ENCODE measurements at places on chromosomes 2 and 18. TPM values are rescaled to one million over a fixed set of nuclear protein-coding genes. Genes with fewer than 3 reads are reported as not detected.
A peak's percentile ranks its signal among the peaks of the same experiment; 100 is the strongest.

- peak overlapping the region; percentile 71 for H3K27ac ChIP-seq
- H3K4me1 ChIP-seq, result peaks cover 78% of the 10 kb centered on the region
- H3K36me3 ChIP-seq, result peaks cover 19% of the 10 kb centered on the region
- DNase-seq, result no peak
Measured at GRCh38 chr2:150476809-150477302, 10.6 kb downstream of the RND3 start.

The POTEI gene
- total RNA-seq, result 0.92 TPM

The LONRF2 gene
- total RNA-seq, result 12.9 TPM

The PLEKHA3 gene
- 30.5 TPM for total RNA-seq

DNA sequence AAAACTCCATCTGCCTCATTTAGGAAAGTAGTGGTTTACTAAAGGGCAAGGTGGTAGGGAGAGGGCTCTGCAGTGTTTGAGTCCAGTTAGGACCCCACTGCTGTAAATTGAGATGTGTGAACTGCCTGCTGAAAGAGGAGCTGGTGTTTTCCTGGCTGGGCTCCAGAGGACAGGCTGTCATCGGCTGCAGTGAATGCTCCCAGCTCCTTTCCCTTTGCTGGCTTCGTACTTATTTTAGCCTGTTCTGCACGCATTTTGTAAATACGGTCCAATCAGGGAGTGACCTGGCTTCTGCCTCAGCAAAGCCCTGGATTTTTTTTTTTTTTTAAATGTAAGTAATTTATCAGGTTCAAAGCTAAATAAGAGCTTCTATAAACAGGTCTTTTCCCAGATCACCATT is 37.5 kb downstream of the SLC4A3 start:
- no peak for DNase-seq
- no peak overlapping the region for H3K27ac ChIP-seq
- no peak overlapping the region for H3K4me3 ChIP-seq
- no peaks in the 10 kb centered on the region for H3K36me3 ChIP-seq
- no peaks in the 10 kb centered on the region for H3K27me3 ChIP-seq

The CGREF1 gene
- total RNA-seq, result 10.1 TPM

GRCh38 chr2:39618736-39619135 is 47.0 kb upstream of the TMEM178A start:
- H3K27ac ChIP-seq, result no peak overlapping the region
- DNase-seq, result no peak
- no peaks in the 10 kb centered on the region for H3K4me1 ChIP-seq

The CAPN14 gene
- 0.05 TPM for total RNA-seq

DNA sequence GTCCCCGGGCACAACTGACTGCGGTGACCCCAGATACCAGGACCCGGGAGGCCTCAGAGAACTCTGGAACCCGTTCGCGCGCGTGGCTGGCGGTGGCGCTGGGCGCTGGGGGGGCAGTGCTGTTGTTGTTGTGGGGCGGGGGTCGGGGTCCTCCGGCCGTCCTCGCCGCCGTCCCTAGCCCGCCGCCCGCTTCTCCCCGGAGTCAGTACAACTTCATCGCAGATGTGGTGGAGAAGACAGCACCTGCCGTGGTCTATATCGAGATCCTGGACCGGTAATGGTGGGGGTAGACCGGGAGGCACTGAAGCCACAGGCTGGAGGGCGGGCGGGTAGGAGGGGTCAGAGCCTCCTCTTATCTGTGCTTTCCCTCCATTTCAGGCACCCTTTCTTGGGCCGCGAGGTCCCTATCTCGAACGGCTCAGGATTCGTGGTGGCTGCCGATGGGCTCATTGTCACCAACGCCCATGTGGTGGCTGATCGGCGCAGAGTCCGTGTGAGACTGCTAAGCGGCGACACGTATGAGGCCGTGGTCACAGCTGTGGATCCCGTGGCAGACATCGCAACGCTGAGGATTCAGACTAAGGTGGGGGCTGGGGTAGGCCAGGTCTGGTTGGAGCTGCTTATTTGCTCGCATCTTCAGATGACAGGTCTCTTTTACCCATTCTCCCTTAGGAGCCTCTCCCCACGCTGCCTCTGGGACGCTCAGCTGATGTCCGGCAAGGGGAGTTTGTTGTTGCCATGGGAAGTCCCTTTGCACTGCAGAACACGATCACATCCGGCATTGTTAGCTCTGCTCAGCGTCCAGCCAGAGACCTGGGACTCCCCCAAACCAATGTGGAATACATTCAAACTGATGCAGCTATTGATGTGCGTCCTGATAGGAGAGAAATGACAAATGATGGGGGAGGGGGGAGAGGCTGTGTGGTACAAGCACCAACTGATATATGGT is 780 bp downstream of the HTRA2 start:
- peak overlapping the region; percentile 82 for H3K4me3 ChIP-seq
- H3K4me1 ChIP-seq, result peaks cover 6% of the 10 kb centered on the region
- H3K27me3 ChIP-seq, result no peaks in the 10 kb centered on the region
- peak overlapping the region; percentile 79 for H3K27ac ChIP-seq

GRCh38 chr18:40380686-40381439 is 1574.2 kb upstream of the PIK3C3 start:
- no peaks in the 10 kb centered on the region for H3K4me1 ChIP-seq
- no peak overlapping the region for H3K27ac ChIP-seq

The KIF1A gene
- 132 TPM for total RNA-seq

DNA sequence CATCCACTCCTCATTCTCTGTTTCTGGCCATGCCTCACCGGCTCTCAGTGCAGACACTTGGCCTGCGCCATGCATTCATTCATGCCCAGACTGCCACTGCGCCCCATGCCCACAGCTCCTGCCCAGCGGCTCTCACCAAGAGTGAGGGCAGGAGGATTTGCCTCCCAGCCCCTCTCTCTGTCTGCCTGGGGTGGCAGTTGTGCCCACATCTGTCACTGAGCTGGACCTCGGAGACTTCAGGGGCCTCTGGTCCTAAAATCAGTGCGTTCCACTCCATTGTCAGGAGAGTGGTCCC is 75.1 kb downstream of the CIB4 start:
- peaks cover 18% of the 10 kb centered on the region for H3K27me3 ChIP-seq
- no peak overlapping the region for H3K27ac ChIP-seq
- no peaks in the 10 kb centered on the region for H3K36me3 ChIP-seq
- no peak for DNase-seq
- H3K4me3 ChIP-seq, result no peak overlapping the region
- H3K4me1 ChIP-seq, result peaks cover 8% of the 10 kb centered on the region

DNA sequence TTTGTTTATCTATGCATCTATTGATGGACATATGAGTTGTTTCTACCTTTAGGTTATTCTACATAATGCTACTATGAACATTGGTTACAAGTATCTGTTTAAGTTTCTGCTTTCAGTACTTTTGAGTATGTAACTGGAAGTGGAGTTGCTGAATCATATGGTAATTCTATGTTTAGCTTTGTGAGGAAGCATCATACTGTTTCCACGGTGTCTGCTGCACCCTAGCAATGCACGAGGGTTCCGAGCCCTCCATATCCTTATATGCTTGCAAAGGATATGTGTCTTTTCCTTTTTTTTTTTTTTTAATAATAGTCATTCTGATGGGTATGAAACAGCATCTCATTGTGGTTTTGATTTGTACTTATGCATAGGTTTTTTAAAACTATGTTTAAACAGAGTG is 83.7 kb downstream of the FMNL2 start:
- no peak overlapping the region for H3K4me3 ChIP-seq
- H3K27me3 ChIP-seq, result no peaks in the 10 kb centered on the region
- no peak for DNase-seq
- no peak overlapping the region for H3K27ac ChIP-seq

The LBX2 gene
- total RNA-seq, result 9.6 TPM

- H3K4me1 ChIP-seq, result no peaks in the 10 kb centered on the region
- no peak overlapping the region for H3K4me3 ChIP-seq
- no peaks in the 10 kb centered on the region for H3K36me3 ChIP-seq
- peaks cover 3% of the 10 kb centered on the region for H3K27me3 ChIP-seq
Measured at GRCh38 chr2:121104721-121105141, 180.3 kb downstream of the TFCP2L1 start.

- peak overlapping the region; percentile 20 for H3K4me3 ChIP-seq
- H3K36me3 ChIP-seq, result no peaks in the 10 kb centered on the region
- H3K4me1 ChIP-seq, result no peaks in the 10 kb centered on the region
- peaks cover 6% of the 10 kb centered on the region for H3K27me3 ChIP-seq
Measured at GRCh38 chr2:104857262-104858005, 3.5 kb downstream of the POU3F3 start.

The ZNF385B gene
- 0.28 TPM for total RNA-seq

The SIX2 gene
- total RNA-seq, result 0.51 TPM

- no peaks in the 10 kb centered on the region for H3K4me1 ChIP-seq
- H3K27me3 ChIP-seq, result peaks cover 7% of the 10 kb centered on the region
- no peak for DNase-seq
- no peaks in the 10 kb centered on the region for H3K36me3 ChIP-seq
- no peak overlapping the region for H3K27ac ChIP-seq
- H3K4me3 ChIP-seq, result no peak overlapping the region
Measured at GRCh38 chr2:170404846-170405245, 226.9 kb downstream of the MYO3B start.

GRCh38 chr2:4454907-4455306 is 751.5 kb downstream of the DCDC2C start:
- no peaks in the 10 kb centered on the region for H3K27me3 ChIP-seq
- DNase-seq, result no peak
- no peak overlapping the region for H3K4me3 ChIP-seq
- H3K36me3 ChIP-seq, result no peaks in the 10 kb centered on the region

DNA sequence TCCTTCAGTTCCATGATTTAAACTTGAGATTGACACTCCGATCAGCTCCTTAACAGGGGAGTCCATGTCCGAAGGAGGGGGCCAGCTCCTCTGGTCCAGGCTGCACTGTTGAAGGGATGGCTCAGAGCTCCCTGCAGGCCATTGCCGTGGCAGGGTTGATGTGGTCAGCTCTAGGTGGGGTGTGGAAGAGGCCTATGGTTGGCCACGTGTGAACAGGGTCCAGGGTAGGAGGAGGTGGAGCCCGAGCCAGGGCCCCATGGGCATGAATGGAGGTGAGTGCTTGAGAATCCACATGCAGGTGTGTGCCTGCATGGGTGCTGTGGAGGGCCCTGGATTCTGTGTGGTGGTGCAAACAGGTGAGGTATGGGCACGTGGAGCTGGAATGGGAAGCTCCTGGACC is 1.1 kb downstream of the SPEG start:
- DNase-seq, result no peak
- no peaks in the 10 kb centered on the region for H3K36me3 ChIP-seq
- peaks cover under 1% of the 10 kb centered on the region for H3K27me3 ChIP-seq
- no peak overlapping the region for H3K4me3 ChIP-seq
- no peak overlapping the region for H3K27ac ChIP-seq

The ITGB6 gene
- 0.08 TPM for total RNA-seq

GRCh38 chr2:10400978-10401951 is 46.9 kb downstream of the ODC1 start:
- H3K4me1 ChIP-seq, result peaks cover 69% of the 10 kb centered on the region
- DNase-seq, result no peak
- no peaks in the 10 kb centered on the region for H3K27me3 ChIP-seq
- H3K27ac ChIP-seq, result peak overlapping the region; percentile 99

GRCh38 chr18:12765126-12765525 is 62.3 kb downstream of the PSMG2 start:
- no peak overlapping the region for H3K27ac ChIP-seq
- no peak for DNase-seq
- H3K36me3 ChIP-seq, result no peaks in the 10 kb centered on the region

The SP140L gene
- 16.6 TPM for total RNA-seq

GRCh38 chr2:234958311-234958710 is 6.5 kb downstream of the SH3BP4 start:
- H3K4me3 ChIP-seq, result no peak overlapping the region
- H3K36me3 ChIP-seq, result no peaks in the 10 kb centered on the region
- peaks cover 83% of the 10 kb centered on the region for H3K4me1 ChIP-seq
- H3K27me3 ChIP-seq, result no peaks in the 10 kb centered on the region

The C2orf66 gene
- total RNA-seq, result 0.33 TPM

DNA sequence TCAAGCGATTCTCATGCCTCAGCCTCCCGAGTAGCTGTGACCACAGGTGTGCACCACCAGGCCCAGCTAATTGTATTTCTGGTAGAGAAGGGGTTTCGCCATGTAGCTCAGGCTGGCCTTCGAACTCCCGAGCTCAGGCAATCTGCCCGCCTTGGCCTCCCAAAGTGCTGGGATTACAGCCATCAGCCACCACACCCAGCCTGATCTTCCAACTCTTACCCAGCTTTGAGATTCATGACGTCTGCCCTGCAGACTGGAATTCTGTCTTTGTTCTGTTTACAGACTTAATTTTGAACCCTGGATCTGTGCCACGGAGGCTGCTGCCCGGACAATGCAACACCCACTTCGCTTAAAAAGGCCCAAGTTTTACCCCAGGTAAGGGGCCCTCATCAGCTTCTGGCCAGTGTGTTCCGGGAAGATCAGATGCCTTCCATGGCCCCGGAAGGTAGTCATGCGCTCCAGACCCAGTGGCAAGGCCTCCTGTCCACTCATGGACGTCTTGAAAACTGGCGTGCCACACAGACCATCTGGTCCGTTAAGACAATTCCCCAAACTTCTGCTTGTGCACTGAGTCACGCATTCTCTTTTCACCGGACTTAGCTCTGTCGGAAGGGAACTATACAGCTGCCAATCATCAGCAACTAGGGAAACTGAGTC is 5.5 kb downstream of the PXDN start:
- no peaks in the 10 kb centered on the region for H3K27me3 ChIP-seq
- no peak overlapping the region for H3K4me3 ChIP-seq
- no peaks in the 10 kb centered on the region for H3K36me3 ChIP-seq

DNA sequence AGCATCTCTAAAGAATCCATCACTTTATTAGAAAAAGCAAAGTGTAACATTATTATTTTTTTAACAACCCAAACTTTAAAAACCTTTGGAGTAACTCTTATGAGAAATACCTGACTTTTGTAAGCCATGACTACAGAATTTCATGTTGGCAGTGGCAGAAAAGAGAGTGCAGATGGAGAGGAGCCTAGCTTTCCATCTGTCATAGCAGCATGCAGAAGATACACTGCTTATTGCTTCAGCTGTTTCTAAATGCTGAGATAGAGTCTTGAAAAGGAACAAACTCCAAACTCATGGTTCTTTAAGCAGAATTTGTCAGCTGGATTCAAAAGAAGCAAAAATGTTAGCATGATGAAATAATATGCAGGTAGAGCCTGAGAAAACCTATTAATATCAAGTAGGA is 1130.3 kb downstream of the DPP10 start:
- H3K27me3 ChIP-seq, result no peaks in the 10 kb centered on the region
- H3K27ac ChIP-seq, result no peak overlapping the region
- no peaks in the 10 kb centered on the region for H3K36me3 ChIP-seq
- DNase-seq, result no peak
- no peak overlapping the region for H3K4me3 ChIP-seq

The DYNAP gene
- not detected for total RNA-seq
